Endothelial cell of umbilical vein (primary cell): ENCODE measurements at places on chromosomes 7 and 10. TPM values are rescaled to one million over a fixed set of nuclear protein-coding genes. Genes with fewer than 3 reads are reported as not detected.

GRCh38 chr10:33800545-33800944, 466.1 kb upstream of the NRP1 start:
- no peak overlapping the region for H3K27ac ChIP-seq
- no peaks in the 10 kb centered on the region for H3K36me3 ChIP-seq
- no peak for DNase-seq
- peaks cover 7% of the 10 kb centered on the region for H3K4me1 ChIP-seq
- no peaks in the 10 kb centered on the region for H3K27me3 ChIP-seq

DNA sequence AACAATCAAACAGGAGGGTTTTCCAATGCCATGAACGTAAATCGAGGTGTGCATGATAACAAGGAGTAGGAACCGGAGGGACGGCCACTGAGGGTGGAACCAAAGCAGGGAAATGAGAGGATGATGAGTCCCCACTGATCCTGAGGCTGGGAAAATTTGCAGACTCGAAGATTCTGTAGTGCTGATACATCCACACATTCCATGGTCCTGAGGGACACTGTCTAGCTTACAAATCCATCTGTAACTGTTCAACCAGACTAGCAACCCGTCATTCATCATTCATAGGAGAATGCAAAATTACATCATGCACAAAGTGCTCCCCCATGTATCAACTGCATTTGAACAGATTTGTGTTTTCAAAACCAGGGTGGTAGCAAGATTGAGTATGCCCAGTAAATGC, 189.7 kb downstream of the PTPRN2 start:
- no peaks in the 10 kb centered on the region for H3K4me1 ChIP-seq
- H3K4me3 ChIP-seq, result no peak overlapping the region
- no peaks in the 10 kb centered on the region for H3K27me3 ChIP-seq
- DNase-seq, result no peak
- H3K27ac ChIP-seq, result no peak overlapping the region

DNA sequence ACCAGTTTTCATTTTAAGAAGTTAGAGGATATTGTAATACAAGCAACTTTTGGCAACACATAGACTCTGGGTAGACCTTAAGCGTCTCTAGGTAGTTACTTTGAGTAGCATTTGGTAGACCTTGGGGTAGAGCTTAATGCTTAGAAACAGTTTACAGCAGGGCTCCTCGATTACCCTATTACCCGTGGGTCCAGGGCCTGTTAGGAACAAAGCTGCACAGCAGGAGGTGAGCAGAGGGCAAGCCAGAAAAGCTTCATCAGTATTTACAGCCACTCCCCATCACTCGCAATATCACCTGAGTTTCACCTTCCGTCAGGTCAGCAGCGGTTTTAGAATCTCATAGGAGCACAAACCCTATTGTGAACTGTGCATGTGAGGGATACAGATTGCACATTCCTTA, 173.5 kb downstream of the TSPAN12 start:
- H3K27ac ChIP-seq, result no peak overlapping the region
- no peaks in the 10 kb centered on the region for H3K4me1 ChIP-seq
- no peak for DNase-seq
- H3K4me3 ChIP-seq, result no peak overlapping the region

FOXI2 gene
- total RNA-seq, result not detected in 2 replicates

GRCh38 chr10:104306897-104307296, 31.4 kb downstream of the ITPRIP start:
- H3K27ac ChIP-seq, result no peak overlapping the region
- H3K4me1 ChIP-seq, result peaks cover 10% of the 10 kb centered on the region
- DNase-seq, result no peak
- H3K27me3 ChIP-seq, result no peaks in the 10 kb centered on the region
- no peaks in the 10 kb centered on the region for H3K36me3 ChIP-seq

GRCh38 chr7:95897557-95898251, 125.3 kb downstream of the DYNC1I1 start:
- no peaks in the 10 kb centered on the region for H3K36me3 ChIP-seq
- no peak overlapping the region for H3K27ac ChIP-seq
- DNase-seq, result peak; percentile 87
- peaks cover 7% of the 10 kb centered on the region for H3K27me3 ChIP-seq

ANKMY2 gene
- 9.8 and 11.6 TPM in 2 replicates for total RNA-seq

DNA sequence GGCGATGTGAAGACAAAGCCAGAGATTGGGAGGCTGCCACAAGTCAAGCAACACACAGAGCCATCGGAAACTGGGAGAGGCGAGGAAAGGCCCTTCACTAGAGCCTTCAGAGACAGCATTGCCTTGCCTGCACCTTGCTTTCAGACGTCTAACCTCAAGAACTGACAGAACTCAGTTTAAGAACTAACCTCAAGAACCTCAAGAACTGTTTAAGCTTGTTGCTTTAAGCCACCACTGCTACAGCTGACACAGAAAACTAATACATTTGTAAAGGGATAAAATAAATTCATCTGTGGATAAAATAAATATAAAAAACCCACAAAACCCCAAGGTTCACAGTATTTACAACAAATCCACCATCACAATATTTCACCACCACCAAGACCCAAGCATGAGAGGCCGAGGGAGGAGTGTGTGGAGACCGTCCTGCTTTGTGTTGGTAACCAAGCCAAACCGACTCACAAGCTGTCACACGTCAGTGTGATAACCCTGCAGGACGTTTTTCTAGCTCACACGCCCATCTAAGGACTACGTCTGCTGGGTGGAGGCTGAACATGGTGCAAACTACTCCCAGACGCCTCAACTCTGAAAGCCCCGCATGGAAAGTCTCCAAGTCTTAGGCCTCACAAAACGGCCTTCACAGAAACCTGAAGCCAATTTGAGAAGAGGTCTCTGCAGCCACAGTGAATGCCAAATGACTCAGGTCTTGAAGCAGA, 116.8 kb downstream of the ABLIM1 start:
- peaks cover 7% of the 10 kb centered on the region for H3K4me1 ChIP-seq
- peak; percentile 53 for DNase-seq
- peaks cover 12% of the 10 kb centered on the region for H3K36me3 ChIP-seq
- no peak overlapping the region for H3K27ac ChIP-seq
- H3K27me3 ChIP-seq, result no peaks in the 10 kb centered on the region

DNA sequence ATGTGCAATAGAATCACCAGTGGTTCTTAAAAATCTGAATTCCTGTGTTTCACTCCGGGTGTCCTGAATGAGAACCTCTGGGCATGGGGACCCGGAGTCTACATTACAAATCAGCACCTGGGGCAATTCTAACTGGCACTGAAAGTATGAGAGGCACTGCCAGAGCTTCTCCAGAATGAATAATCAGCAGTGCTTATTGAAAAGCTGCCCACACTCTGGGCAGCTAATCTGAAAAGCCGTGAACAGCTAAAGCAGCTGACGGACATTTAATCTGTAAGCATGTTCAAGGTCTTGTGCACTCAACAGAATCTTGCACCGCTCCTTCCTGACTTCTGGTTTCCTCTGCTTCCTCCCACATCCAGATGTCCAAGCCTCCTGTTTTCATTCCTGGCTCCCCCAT, 113.3 kb upstream of the KIF5B start:
- peak; percentile 41 for DNase-seq
- no peak overlapping the region for H3K4me3 ChIP-seq
- H3K27ac ChIP-seq, result no peak overlapping the region
- no peaks in the 10 kb centered on the region for H3K27me3 ChIP-seq
- no peaks in the 10 kb centered on the region for H3K36me3 ChIP-seq

GRCh38 chr7:152173372-152174070, 148.0 kb downstream of the GALNT11 start:
- H3K36me3 ChIP-seq, result peaks cover 15% of the 10 kb centered on the region
- H3K27ac ChIP-seq, result no peak overlapping the region
- no peak overlapping the region for H3K4me3 ChIP-seq
